ENCODE measurements at places on chromosomes 3 and 15.
A peak's percentile ranks its signal among the peaks of the same experiment; 100 is the strongest.

DNA sequence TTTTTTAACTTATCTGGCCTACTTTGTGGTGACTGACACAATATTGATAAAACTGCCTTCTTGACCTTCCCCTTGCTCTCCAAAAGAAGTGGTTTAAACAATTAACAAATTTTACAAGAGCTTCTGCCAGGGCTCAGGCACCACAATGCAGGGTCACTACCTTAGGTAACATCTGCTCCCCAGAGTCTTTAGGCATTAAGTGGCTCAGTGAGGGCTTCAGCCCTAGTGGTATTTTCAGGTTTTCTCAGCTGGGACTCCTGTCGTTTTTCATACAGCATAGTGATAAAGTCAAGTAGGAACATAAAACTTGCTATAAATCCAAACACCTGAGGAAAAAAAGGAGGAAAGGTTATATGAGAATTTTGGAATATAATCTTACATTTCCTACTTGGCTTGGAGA lies 18.9 kb downstream of the CMTM6 start:
- DNase-seq = no peak

GRCh38 chr3:157086060-157086750 lies 73.7 kb downstream of the CCNL1 start:
- no peak for DNase-seq

- no peak for DNase-seq
Observed at GRCh38 chr3:16653712-16654111, 48.5 kb upstream of the DAZL start.

- no peak for DNase-seq
Observed at GRCh38 chr3:12138044-12138443, 20.7 kb downstream of the TIMP4 start.

DNA sequence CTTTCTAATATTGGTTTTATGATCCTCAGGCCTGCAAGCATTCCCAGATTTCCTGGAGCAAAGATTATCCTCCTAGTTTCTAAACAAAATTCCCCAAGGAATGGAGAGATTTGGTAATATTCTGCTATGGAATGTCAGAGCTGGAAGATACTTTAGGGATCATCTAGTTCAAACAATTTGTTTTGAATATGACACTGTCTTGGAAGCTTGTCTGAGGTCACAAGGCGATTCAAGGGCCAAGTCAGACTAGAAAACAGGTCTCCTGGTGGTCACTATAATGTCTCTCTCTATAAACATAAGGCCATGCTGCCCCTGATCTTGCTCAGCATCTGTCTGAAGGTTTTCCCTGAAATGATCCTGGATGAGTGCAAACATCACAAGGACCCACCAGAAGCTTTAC lies 143.4 kb upstream of the BCL6 start:
- no peak for DNase-seq

- DNase-seq = no peak
Observed at GRCh38 chr3:32901005-32901932, 50.2 kb upstream of the CCR4 start.

GRCh38 chr15:99486371-99487336 lies 79.1 kb upstream of the MEF2A start:
- no peak for DNase-seq

DNA sequence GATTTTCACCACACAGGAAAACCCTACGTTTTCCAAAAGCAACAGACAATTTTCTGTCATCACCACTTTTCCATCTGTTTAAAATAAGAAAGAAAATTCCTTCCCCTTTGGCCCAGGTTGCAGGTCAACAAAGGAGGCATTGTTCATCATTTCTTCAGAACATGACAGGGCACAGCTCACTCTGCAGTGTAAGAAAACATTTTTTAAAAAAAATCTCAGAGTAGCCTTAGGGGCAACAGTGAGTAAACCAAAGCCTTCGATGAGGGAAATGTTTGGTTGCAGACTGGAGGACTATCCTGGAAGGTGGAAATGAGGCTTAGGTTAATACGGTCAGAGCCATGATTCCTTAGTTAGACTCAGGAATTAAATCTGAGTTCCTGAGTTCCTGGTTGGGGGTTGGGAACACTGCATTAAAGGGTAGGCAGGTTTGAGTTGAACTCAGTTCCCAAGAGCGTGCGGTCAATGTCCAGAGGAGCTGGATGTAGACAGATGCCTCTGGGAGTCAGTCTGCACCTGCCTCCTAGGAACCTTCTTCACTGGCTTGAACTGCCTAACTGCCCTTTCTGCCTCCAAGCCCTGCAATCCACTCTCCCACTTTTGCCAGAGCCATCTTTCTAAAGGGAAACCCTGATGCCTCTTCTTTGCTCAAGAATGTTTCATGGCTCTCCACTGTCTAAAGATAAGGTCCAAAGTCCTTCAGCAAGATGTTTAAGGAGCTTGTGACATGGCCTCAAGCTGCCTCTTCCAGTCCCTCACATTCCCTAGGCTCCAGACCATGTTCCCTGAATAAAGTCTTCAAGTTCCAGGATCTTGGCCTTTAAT lies 3.3 kb upstream of the HES1 start:
- no peak for DNase-seq

GRCh38 chr3:87576752-87577151 lies 300.4 kb upstream of the POU1F1 start:
- no peak for DNase-seq

GRCh38 chr15:41999290-42000285 lies 21.3 kb downstream of the PLA2G4E start:
- DNase-seq = no peak

DNA sequence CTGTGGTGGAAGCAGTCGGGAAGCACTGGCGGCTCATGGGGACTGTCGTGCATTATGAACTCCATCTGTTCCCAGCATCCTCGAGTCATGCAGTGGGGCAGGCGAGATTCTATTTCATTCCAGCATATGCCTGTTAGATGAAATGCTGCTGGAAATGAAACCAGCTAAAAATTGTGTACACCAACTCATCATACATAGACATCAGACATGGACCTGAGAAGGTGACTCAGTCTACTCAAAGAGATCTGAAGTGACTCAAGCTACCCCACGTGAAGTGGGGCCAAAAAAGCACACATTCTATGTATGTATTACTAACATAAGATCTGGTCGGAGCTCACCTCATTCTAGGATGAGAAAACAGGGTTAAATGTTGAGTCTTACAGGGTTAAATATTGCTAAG lies 47.5 kb upstream of the FAM98B start:
- no peak for DNase-seq

GRCh38 chr15:52290329-52290728 lies 5.3 kb downstream of the MYO5C start:
- no peak for DNase-seq

GRCh38 chr3:146124126-146124801 lies 36.7 kb downstream of the PLOD2 start:
- no peak for DNase-seq

DNA sequence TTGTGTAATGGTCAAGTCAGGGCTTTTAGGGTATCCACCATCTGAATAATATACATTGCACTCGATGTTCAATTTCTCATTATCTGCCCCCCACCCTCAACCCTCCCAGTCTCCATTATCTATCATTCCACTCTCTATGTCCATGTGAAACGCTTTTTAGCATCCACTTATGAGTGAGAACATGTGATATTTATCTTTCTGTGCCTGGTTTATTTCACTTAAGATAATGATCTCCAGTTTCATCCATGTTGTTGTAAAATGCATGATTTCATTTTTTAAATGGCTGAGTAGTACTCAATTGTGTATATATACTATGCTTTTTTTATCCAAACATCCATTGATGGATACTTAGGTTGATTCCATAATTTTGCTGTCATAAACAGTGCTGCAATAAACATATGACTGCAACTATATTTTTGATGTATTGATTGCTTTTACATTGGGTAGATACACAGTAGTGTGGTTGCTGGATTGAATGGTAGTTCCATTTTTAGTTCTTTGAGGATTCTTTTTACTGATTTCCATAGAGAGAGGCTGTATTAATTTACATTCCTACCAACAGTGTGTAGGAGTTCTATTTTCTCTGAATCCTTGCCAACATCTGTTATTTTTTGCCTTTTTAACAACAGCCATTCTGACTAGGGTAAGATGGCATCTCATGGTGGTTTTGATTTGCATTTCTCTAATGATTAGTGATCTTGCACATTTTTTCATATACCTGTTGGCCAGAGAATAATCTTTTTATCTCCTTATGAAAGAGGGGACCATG lies 332.9 kb upstream of the TGFBR2 start:
- no peak for DNase-seq

- DNase-seq = no peak
Observed at GRCh38 chr3:168083906-168084305, 11.8 kb downstream of the GOLIM4 start.

- peak; percentile 71 for DNase-seq
Observed at GRCh38 chr3:193831495-193832455, 238.8 kb downstream of the OPA1 start.
